Suprapubic skin (tissue), 4 donors: ENCODE measurements at places on chromosomes 2 and 18.

- no peaks in the 10 kb centered on the region for H3K27me3 ChIP-seq
- H3K36me3 ChIP-seq, result no peaks in the 10 kb centered on the region
These were observed 325.6 kb downstream of the NR4A2 start for GRCh38 chr2:156006721-156007618.

- H3K4me1 ChIP-seq, result no peaks in the 10 kb centered on the region
- no peak overlapping the region for H3K27ac ChIP-seq
- H3K36me3 ChIP-seq, result peaks cover 16% of the 10 kb centered on the region
- no peak overlapping the region for H3K4me3 ChIP-seq
- DNase-seq, result no peak
These were observed 70.5 kb upstream of the CHAC2 start for GRCh38 chr2:53697092-53697491.

GRCh38 chr2:74426181-74426758, 4.7 kb downstream of the WDR54 start:
- H3K4me3 ChIP-seq, result no peak overlapping the region
- peaks cover 17% of the 10 kb centered on the region for H3K4me1 ChIP-seq
- no peaks in the 10 kb centered on the region for H3K27me3 ChIP-seq

- H3K27me3 ChIP-seq, result no peaks in the 10 kb centered on the region
- no peak overlapping the region for H3K4me3 ChIP-seq
- no peak for DNase-seq
- peaks cover 6% of the 10 kb centered on the region for H3K4me1 ChIP-seq
These were observed 9.1 kb upstream of the ALPK2 start for GRCh38 chr18:58637946-58638345.

GRCh38 chr2:219918944-219919343, 291.5 kb downstream of the SLC4A3 start:
- H3K4me3 ChIP-seq, result no peak overlapping the region
- no peaks in the 10 kb centered on the region for H3K36me3 ChIP-seq
- H3K27me3 ChIP-seq, result no peaks in the 10 kb centered on the region
- DNase-seq, result no peak
- no peaks in the 10 kb centered on the region for H3K4me1 ChIP-seq
- no peak overlapping the region for H3K27ac ChIP-seq

GRCh38 chr2:229653531-229653930, 60.8 kb downstream of the DNER start:
- H3K27me3 ChIP-seq, result no peaks in the 10 kb centered on the region
- H3K4me3 ChIP-seq, result no peak overlapping the region
- no peak for DNase-seq

DNA sequence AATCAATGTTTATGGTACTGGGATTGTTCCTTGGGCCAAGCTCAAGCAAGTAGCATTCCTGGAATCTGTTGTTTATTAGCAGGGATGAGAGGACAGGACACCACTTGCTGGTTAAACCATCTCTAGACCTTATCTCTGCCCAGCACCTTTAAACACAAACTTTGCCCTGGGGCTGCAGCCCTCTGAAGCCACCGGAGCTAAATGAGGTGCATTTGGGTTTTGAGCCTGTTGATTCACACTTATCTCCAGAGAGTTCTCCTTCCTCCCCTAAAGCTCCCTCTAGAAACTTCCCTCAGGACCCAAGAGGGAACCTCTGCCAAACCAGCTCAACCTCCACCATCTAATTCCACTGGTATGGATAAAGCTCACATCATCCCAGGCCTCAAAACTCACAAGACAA, 94.8 kb upstream of the EPAS1 start:
- H3K27me3 ChIP-seq, result no peaks in the 10 kb centered on the region
- DNase-seq, result no peak
- H3K4me1 ChIP-seq, result peaks cover 20% of the 10 kb centered on the region
- no peak overlapping the region for H3K27ac ChIP-seq
